Stimulated activated CD8-positive, alpha-beta memory T cell treated with anti-CD3 and anti-CD28 coated beads, Interleukin-15, amount 100 ng/mL, for 48 hours (primary cell): ENCODE measurements at places on chromosomes 11 and 22.

DNA sequence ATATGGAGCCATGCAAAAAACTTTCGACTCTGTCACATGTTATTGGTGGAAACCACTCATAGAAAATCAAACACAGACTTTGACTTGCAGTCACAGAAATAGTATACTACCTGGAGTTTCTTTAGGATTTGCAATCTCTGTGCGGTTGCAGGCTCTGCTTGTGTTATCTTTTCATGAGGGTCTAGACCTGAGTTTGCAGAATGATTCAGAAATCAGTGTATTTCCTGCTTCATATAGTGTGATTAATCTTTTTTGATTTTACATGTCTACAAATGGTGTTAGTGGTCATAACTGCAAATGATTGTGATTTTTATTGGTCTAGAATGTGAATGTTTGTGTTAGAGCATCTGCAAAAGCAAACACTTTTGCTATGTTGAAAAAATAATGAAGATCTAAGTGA, 690.2 kb downstream of the NTM start:
- no peak for DNase-seq

DNA sequence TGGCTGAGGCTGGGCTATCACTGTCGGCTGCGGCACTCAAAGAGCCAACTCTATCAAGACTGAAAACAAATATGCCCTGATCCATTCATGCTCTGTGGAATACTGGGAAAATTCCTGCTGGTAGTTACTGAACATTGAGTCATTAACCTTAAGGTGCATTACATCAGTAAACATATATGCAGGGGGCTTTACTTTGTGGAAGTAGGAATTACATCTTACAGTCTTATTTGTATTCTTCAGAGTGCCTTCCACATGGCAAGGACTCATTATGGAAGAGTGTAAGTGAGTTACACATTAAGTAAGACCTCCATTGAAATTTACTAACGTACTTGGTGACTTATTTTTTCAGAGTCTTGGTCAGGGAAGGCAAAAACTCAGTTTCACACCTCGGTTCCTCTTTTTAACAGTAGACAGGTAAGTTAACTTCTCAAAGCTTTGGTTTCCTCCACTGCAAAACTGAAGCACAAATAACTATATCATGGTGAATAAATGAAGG, 4.5 kb downstream of the OR5B21 start:
- DNase-seq, result no peak

DNA sequence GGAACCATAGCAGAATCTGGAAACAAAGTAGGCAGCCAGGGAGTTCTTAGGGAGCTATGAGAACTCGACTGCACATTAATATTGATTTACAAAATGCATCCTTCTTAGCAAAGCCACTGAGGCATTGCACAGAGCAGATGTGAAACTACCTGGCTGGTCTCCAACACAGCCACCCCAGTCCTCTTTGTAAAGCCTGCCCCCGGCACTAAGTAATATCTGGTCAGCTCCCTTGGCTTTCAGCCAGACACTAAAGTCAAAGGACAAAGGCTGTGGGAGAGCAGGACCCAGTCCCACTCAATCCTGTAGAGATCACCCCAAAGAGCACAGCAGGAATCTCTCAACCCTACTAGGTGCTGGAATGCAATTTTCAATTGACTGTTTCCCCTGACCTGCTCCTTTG, 12.8 kb downstream of the XRRA1 start:
- no peak for DNase-seq

DNA sequence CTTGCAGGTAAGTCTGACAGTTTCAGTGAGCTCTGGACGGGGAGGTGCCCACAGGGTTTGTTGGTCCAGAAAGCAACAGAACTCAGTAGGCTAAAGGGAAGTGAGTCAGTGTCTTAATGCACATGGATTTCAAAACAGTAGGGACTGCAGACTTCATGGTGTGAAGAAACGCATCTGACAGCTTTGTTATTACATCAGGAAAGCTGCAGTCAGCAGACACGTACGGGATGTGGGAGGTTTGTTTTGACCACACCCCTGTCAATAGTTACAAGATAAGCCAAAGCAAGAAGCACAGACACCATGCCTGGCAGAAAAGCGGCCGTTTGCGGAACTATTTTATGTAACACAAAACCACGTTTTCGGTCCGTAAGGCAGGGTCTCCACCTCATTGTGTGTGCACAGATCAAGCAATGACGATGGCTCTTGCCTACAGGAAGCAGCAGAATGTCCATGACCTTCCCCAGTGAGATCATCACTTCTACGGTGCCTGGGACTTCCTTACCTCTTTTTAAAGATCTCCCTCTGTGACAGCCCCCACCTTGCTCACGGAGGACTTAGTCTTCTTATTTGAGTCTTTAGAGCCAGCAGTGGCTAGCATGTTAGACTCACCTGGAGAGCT, 58.2 kb upstream of the FTH1 start:
- peak; percentile 48 for DNase-seq

DNA sequence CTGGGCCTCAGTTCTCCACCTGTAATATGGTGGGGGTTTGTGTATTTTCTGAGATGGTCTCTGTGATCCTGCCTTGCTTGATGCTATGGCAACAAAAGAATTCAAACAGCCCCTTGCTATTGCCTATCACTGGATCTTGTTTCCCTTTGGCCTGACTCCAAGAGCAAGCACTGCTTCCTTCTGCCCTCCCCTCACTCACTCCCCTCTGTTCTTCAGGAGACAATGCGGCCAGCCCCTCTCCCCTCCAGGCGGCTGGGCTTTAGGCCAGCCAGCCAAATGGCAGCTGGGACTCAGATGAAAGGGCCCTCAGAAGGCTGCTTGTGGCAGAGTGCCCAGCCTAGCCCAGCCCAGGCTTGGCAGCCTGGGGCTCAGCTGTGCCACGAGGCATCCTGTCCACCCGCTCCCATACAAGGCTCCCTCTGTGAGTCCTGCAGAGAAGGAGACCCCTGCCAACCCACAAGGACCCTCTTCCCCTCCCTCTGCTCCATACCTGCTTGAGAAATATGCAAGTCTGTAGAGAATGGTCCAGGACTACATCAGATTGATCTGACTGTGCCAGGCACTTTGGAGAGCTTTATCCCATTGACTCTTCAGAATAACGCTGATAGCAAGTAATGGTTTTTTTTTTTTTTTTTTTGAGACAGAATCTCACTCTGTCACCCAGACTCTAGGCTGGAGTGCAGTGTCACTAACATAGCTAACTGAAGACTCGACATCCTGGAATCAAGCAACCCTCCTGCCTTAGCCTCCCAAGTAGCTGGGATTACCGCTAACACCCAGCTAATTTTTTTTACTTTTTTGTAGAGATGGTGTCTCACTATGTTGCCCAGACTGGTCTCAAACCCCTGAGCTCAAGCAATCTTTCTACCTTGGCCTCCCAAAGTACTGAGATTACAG, 7.6 kb upstream of the KCTD14 start:
- DNase-seq, result no peak

GRCh38 chr11:74534216-74534945, 40.9 kb upstream of the LIPT2 start:
- DNase-seq, result no peak

DNA sequence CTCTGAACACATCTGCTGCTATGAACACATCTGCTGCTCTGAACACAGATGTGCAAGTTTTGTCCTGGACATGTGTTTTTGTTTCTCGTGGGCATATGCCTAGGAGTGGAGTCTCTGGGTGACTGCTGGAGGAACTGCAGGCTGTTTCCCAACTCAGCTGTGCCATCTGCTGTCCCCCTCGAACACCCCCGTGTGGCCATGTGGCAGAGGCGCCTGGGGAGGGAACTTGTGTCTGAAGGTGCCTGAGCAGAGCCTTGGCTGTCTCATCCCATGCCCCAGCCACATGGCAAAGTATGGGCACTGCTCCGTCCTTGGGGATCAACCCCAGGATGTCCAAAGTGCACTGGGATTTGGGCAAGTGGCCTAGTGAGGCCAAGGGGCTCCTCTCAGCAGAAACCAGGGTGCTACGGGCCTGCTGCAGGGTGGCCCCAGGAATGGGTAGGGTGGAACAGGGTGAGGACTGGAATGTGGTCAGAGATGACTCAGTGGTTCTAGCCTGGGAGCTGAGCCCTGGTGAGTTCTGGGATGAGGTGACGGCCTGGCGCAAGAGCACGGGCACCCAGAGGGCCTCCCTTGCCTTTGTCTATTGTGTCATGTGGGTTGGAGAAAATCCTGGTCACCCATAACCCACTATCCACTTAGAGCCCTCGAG, 14.7 kb downstream of the GATD1 start:
- no peak for DNase-seq

- no peak for DNase-seq
Observed at GRCh38 chr22:35995772-35996171, 32.9 kb downstream of the RBFOX2 start.

DNA sequence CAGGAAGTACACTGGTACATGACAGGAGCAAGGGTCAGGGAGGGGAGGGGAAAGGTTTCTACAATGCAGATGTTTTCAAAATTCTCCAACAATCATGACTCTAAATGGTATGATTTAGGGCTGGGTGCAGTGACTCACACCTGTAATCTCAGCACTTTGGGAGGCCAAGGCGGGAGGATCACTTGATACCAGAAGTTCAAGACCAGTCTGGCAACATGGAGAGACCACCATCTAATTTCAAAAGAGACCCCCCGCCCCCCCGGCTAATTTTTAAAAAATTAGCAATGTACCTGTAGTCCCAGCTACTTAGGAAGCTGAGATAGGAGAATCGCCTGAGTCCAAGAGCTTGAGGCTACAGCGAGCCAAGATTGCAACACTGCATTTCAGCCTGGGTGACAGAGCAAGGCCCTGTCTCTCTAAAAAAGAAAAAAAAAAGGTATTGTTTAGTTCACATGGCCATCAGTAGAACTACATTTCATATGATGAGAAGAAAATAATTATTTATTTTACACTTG, 15.9 kb upstream of the OLFML1 start:
- no peak for DNase-seq

DNA sequence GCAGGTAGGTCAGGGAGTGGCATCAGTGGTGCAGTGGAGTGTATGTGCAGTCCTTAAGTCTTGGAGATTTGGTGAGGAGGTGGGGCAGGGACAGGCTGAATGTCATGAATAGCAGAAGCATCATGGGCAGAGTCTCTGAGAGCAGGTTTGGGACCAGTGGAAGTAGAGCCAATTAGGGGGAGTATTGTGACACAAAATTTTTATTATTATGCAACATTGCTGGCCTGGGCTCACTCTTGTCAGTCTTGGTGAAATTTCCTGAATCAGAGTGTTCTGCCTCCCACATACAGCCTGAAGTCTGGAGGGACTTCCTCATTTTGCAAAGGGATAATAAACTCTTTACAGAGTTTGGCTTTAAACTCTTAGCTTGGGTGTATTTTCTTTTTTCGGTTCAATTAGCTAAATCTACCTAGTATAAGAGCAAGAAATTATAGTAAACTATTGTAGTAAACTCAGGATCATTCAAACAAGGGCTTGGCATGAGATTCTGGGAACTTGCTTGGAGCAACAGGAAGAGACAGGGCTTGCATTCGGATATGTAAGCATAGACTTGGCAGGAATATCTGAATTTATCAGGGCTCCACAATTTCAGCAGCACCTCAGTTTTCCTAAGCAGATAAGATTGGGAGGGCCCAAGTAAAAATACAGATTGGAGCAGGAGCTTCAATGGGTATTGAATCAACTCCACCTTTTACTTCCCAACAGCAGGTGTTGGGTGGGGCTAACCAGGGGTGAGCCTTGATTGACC, 67.7 kb downstream of the FDX1 start:
- no peak for DNase-seq

GRCh38 chr11:80900265-80900664, 1459.4 kb upstream of the TENM4 start:
- DNase-seq, result no peak

DNA sequence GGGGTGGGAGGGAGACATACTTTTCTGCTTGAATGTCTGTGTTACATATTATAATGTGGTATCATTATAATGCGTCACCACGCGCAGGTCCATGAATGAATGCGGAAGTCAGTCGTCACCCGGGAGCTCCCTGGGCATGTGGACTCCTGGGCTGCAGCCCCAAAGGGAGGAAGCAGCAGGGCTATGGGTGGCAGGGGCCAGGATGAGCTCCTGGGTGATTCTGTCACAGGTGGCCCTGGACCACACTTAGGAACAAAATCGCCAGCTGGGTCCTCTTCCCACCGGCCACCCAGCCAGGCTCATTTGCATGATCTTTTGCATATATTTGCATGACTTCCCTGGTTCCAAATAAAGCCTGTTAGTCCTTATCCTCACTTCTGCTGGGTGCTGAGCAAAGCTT, 51.2 kb downstream of the KCNJ4 start:
- no peak for DNase-seq

DNA sequence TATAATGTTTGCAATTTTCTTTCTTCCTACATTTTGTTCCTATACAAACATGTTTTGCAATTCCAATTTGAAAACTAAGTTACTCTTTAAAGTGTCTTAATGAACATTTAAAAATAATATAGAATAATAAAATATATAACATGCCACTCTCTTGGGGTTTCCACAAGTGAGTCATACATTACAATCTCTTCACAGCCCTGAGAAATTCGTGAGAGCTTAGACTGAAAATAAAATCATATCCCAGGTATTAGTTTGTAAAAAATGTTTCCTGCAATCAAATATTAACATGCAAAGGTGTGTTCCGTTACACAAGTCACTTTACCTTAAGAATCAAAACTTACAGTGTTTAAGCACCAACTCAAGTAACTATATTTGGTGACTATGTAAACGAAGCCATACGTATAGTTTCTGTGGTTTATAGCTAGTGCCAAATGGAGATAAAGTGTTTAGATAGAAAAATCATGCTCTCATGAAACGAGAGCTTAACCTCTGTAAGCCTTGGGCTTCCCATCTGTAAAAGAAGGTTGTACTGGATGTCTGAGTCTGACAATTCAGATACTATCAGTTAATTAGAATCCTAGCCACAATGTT, 253.6 kb upstream of the ANO3 start:
- no peak for DNase-seq

GRCh38 chr22:40855979-40856512, 393 bp downstream of the ST13 start:
- no peak for DNase-seq

DNA sequence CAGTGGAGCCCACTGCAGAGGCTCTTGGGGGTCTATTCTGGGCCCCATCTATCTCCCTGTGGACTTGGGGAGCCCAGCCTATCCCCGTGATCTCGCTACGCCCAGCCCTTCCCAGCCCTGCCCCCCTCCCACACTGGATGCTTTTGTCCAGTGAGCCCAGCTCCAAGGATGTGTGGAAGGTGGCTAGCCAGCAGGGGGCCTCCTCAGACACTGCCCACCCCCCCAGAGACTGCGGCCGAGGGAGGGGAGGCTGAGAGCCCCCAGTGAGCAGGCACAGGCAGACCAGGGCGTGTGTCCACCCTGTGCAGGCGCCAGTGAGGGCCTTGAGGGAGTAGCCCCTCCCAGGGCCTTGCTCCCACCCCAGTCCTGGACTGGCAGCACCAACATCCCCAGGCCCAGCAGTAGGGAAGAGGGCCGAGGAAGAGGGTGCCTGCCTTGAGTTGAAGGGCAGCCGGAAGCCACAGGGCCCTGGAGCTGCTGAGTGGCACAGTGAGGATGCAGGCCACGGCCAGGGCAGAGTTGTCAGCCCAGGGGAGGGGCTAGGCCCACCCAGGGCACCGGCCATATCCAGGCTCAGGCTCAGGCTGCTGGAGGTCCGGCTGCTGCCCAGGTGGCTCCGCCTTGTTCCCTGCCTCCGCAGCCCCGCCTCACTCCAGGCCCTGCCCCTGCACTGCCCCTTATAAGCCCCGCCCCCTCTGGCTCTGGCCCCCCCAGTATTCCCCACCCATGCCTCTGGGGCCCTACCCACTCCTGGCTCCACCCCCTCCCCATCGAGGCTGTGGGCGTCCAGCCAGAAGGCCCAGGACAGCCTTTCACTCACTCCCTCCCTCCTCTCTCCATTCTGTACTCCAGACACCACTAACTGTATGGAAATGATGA, 28.0 kb downstream of the MOB2 start:
- DNase-seq, result no peak
